ENCODE measurements at places on chromosomes 1 and 21. TPM values are rescaled to one million over a fixed set of nuclear protein-coding genes. Genes with fewer than 3 reads are reported as not detected.

BCAN gene
- 30.9 TPM for total RNA-seq

TCHHL1 gene
- not detected for total RNA-seq

RGL1 gene
- 3.4 TPM for total RNA-seq

PLA2G2A gene
- not detected for total RNA-seq

ICOSLG gene
- not detected for total RNA-seq

ANGPTL3 gene
- total RNA-seq = not detected

ZFP69B gene
- 3.0 TPM for total RNA-seq

AGMAT gene
- total RNA-seq = 2.6 TPM

FAM78B gene
- not detected for total RNA-seq

RASAL2 gene
- 18.5 TPM for total RNA-seq

ARTN gene
- not detected for total RNA-seq

SYPL2 gene
- not detected for total RNA-seq

DNAJC28 gene
- total RNA-seq = 0.49 TPM

ADAR gene
- 94.1 TPM for total RNA-seq

CFAP141 gene
- total RNA-seq = not detected

ZMYND12 gene
- total RNA-seq = 1.0 TPM

SEC16B gene
- not detected for total RNA-seq

RGS7 gene
- total RNA-seq = not detected

PTPRU gene
- 35.5 TPM for total RNA-seq

FAM177B gene
- not detected for total RNA-seq

ETV3L gene
- not detected for total RNA-seq

CSMD2 gene
- not detected for total RNA-seq

SLC66A1 gene
- total RNA-seq = 55.1 TPM

SLC16A4 gene
- 0.85 TPM for total RNA-seq

TDRD5 gene
- not detected for total RNA-seq

E2F2 gene
- 8.4 TPM for total RNA-seq

FAAH gene
- not detected for total RNA-seq

RPS6KC1 gene
- 13.8 TPM for total RNA-seq

LMNA gene
- 314 TPM for total RNA-seq

ETNK2 gene
- 11.9 TPM for total RNA-seq

DNASE2B gene
- not detected for total RNA-seq

CYP4Z1 gene
- not detected for total RNA-seq

NFIA gene
- total RNA-seq = 0.47 TPM

LGALS8 gene
- 32.0 TPM for total RNA-seq

OR2L13 gene
- not detected for total RNA-seq

FMO3 gene
- 0.12 TPM for total RNA-seq

ITLN2 gene
- not detected for total RNA-seq

CFAP107 gene
- total RNA-seq = not detected

RPE65 gene
- not detected for total RNA-seq
